ENCODE measurements at places on chromosomes 16 and 17.
A peak's percentile ranks its signal among the peaks of the same experiment; 100 is the strongest.

- DNase-seq = no peak
These were observed 46.4 kb downstream of the PITPNM3 start for GRCh38 chr17:6509921-6510320.

- DNase-seq = peak; percentile 5
These were observed 72.2 kb upstream of the TRAP1 start for GRCh38 chr16:3789375-3790099.

DNA sequence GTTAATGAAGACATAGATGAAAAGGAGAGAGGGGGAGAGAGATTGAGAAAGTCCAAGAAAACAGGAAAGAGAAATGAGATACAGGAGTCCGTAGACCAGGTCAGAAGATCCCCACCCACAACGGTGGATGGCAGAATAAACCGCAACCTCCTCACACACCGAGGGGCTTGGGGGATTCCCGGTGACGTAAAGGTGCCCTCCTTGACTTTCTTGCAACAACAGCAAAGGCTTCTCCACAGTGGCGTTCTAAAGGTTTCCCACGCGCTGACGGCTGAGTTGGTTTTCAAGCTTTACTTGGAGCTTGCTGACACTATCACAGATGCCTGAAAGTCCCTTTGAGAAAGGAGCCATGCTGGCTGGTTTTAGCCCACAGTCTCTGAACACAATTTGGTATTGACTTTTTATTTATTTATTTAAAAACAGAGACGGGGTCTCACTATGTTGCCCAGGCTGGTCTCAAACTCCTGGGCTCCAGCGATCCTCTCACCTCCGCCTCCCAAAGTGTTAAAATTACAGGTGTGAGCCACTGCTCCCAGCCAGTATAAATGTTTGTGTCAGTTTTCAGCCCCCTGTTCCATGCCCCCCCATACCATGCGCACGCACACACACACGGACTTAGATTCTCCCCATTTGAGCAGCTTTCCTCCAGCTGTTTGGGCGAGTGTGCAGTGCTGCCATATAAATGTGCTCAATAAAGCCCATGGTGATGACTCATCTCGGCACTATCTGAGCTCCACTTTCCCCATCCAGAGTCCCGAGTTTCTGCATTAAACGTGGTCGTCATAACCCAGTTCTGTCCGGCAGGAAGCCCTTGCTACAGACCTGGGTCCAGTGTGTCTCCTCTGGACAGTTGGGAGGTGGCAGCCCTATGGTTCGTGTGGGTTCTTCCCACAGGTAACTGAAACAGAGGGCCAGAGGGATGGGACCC, 33.0 kb upstream of the SEC14L1 start:
- DNase-seq = no peak

DNA sequence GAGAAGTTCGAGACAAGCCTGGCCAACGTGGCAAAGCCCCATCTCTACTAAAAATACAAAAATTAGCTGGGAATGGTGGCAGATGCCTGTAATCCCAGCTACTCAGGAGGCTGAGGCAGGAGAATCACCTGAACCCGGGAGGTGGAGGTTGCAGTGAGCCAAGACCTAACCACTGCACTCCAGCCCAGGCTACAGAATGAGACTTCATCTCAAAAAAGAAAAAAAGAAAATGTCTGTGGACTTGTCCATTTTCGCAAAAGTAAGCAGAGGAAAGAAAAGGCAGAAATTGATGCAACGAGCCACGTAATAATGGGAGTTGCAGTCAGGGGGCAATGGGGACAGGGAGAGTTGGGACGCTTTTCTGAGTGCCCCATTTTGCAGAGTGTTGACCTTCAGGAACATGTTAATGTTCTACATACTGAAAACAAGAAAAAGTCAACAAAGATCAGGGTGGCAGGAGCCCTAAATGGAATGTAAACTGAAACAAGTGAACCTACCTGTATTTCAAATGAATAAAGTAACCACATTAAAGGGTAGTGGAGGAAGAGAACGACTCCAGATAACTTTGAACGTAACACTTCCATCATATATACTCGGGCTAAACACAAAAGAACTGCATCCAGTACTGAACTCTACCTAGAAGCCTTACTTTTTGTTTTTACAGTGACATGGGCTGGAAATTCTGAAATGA, 76.4 kb downstream of the CNGB1 start:
- DNase-seq = no peak

- no peak for DNase-seq
These were observed 24.5 kb upstream of the HS3ST2 start for GRCh38 chr16:22789281-22789945.

GRCh38 chr17:57999496-58000017, 7.5 kb downstream of the SRSF1 start:
- peak; percentile 89 for DNase-seq

DNA sequence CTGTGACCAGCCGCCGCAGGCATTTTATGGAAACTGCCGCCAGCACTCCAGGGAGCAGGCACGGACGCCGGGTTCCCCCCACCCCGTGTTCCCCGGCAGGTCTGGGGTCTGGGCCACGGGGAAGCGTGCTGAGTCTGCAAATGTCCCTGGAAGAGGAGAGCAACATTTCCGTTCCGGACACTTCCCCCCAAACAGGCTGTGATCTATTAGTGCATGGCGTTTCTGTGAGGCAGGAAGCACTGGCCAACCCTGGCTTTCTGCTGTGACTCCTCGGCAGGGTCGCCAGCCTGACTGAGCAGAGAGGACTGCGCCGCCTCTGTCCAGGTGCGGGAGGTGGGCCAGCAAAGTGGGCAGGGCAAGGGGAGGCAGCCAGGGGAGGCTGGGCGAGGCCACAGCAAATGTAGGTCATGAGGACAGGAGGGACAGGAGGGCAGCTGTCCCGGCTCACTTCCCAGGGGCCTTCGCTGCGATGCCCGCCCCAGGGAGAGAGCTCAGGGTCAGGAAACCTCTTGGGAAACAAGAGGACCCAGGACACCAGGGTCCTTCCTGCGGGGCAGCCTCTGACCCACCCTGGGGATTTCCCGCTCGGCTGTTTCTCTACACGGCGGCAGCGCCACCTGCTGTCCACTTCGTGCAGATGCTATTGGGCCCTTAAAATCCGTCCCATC, 9.5 kb downstream of the FOXF1 start:
- DNase-seq = peak; percentile 69

DNA sequence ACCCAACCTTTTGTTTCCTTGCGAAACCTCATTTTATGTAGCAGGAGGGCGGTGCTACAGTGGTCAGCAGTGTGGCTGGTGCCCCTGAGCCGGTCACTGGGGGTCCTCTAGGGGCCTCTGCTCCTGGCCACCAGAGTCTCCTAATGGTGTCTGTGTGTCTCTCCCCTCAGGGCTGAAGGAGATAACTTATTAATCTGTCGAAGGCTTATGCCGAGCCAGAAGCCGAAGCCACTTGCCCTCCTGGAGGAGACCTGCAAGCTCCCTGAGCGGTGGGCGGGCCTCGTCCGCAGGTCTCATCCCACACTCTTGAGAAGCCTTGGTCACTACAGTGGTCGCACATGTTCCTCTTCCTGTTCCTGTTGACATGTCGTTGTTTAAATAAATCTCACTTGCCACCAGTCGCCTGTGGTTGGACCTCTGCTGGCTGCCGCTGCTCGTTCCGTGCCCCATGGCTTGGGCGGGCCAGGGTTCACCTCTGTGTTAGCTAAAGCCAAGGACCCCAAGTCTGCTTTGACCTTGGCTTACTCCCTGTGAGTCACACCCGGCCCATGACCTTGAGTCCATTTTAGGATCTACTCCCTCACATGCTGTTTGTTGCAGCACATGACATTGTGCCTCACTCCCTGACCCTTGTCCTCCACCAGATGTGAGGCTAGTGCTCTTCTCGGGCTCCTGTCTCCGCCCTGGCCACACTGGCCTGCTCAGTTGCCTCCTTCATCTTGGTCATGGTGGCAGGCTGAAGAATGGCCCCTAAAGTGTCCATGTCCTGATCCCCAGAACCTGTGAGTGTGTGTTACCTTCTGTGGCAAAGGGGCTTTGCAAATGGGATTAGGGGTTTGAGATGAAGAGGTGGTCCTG, 38.7 kb upstream of the AQP8 start:
- DNase-seq = no peak

DNA sequence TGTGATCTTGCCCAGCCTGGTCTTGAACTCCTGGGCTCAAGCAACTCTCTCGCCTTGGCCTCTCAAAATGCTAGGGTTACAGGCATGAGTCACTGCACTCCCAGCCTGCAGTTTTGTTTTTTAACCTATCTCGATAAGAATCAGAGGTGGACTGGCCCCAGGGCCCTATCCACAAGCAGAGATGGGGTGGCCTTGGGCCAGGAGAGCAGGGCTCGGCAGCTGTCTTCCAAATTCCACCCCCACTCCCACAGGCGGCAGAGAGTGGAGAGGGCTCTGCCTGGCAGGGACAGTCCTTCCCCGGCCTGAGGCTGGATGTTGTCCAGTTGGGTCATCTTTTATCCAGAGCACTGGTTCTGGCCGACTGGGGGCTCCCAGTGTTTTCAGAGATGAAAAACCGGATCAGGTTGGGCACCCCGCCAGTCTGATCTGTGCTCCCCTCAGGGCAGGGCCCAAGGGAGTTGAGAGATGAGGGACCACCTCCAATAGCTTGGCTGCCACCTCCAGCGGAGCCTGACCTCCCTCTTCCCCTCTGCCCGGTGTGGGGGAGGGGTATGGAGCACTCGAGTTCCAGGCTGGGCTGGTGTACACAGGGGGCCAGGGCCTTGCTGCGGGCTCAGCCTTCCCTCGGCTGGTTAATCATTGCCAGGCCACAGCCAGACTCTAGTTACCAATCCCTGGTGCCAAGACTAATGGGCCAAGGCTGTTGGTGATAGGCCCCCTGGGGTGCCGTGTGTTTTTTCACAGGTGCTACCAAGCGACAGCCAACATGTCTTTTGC, 30.3 kb upstream of the MYO15B start:
- no peak for DNase-seq

- DNase-seq = no peak
These were observed 339.8 kb upstream of the TNRC6C start for GRCh38 chr17:77618731-77619130.

DNA sequence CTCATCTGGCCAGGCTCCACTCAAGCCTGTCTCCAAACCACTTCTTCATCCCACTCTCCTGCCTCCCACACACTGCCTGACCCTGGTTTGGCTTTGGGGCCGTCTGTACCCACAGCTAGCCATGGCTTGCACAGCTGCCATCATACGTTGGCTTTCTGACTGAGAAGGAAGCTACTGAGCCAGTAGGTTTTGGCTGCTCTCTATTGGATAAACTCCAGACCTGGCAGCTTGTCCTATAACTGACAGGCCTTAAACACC, 3.9 kb downstream of the MIF4GD start:
- DNase-seq = peak; percentile 4

DNA sequence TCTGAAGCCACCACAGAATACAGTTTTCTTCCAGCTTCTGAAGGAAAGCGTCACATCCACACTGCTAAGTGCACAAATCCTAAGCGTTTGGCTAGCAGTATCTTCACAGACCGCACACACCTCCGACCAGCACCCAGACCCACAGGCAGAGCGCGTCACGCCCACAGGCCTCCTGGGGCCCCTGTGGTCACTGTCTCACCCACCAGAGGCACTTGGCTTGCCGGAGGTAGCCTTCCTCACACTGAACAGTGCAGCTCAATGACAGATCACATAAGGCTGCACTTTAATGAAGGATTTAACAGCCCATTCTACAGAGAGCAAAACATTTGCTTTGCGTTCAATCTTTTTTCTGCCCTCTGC, 21.2 kb downstream of the SPHK1 start:
- DNase-seq = no peak

- no peak for DNase-seq
These were observed 20.5 kb downstream of the SREBF1 start for GRCh38 chr17:17816240-17816814.

- DNase-seq = peak; percentile 19
These were observed 374.0 kb upstream of the ASIC2 start for GRCh38 chr17:33667052-33667509.

DNA sequence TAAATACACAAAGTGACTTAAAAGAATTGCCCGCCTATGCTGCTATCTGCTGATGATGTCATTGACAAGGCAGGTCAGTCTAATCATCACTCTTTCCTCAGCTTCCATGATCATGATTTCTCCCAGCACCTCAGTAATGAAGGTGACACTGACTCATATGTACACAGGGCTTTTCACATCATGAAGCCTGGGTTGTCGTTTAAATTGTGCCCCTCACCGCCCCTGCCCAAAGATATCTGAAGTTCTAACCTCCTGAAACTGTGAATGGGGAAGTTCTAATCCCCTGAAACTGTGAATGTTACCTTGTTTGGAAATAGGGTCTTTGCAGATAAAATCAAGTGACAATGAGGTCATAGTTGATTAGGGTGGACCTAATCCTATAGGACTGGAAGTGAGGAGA, 17.4 kb upstream of the GPRC5C start:
- no peak for DNase-seq

GRCh38 chr17:48187872-48188608, 80.5 kb downstream of the SNX11 start:
- DNase-seq = no peak

GRCh38 chr16:78574571-78574970, 475.1 kb downstream of the WWOX start:
- no peak for DNase-seq

- no peak for DNase-seq
These were observed 12.0 kb upstream of the BRIP1 start for GRCh38 chr17:61875285-61875684.

DNA sequence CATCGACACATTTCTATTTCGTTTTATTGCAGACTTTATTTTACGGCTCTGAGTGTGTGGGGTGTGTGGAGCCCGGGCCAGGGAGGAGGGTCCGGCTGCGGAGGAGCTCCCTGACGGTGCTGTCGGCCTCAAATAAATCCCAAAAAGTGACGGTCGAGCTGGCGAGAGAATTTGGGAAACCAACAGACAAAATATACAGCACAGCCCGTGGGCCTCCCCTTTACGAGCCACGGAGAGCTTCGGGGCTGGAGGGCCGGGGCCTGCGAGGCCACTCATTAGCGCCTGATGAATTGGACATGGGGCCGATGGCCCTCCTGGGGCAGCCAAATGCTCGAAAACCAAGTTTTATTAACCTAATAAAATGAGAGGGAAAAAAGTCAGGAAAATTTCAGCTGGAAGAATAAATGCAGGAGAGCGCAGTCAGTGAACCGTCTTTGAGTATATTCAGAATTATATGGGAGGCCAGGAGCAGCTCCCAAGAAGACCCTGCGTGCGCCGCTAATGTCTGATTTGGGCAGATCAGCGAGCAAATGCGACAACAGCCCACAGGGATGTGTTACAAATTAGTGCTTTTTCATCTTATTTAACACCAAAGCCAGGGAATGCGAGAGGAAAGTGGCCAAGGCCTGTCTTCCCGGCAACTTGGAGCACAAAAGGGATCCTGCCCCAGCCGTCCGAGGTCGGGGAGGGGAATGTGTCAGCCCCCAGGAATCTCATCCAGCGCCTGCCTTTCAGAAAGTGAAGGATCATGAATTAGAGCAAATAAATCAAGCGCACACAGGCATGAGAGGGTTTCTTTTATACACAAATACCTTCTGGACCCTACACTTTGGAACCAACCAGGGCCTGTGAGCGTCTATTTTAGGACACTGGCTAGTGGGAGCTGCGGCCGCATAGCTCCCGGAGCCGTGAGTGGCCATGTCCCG, 249.1 kb downstream of the C16orf95 start:
- no peak for DNase-seq

- no peak for DNase-seq
These were observed 108.9 kb downstream of the TANGO6 start for GRCh38 chr16:68951991-68952877.
